KG1 (cell line): ENCODE measurements at places on chromosomes 7 and 10.

DNA sequence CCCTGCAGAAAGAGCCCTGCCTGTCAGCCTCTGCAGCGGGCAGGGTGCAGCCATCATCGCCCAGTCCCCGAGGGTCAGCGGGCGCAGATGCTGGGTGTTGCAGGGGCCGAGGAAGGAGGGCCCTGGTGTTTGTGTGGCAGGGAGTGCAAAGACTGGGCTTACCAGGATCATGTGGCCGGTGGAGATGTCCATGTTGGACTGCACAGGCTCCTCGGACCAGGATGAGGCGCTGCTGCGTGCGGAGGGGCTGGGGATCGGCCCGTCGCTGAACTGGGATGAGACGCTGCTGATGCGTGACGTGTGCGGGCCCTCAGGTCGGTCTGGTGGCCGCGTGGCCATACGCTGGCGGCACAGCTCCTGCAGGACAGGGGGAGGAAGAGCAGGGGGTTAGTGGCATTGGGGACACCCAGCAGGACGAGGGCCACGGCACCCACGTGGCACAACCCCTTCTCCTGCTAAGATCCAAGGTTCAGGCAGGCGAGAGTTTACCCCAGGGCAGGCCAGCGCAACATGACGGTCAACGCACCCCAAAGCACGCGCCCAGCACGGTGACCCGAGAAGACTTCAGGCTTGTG, 319.5 kb downstream of the DNAJB6 start:
- no peak for DNase-seq

- no peak for DNase-seq
Observed at GRCh38 chr7:104005197-104005596, 15.7 kb upstream of the RELN start.

GRCh38 chr10:122132331-122132755, 138.8 kb upstream of the BTBD16 start:
- DNase-seq = no peak

DNA sequence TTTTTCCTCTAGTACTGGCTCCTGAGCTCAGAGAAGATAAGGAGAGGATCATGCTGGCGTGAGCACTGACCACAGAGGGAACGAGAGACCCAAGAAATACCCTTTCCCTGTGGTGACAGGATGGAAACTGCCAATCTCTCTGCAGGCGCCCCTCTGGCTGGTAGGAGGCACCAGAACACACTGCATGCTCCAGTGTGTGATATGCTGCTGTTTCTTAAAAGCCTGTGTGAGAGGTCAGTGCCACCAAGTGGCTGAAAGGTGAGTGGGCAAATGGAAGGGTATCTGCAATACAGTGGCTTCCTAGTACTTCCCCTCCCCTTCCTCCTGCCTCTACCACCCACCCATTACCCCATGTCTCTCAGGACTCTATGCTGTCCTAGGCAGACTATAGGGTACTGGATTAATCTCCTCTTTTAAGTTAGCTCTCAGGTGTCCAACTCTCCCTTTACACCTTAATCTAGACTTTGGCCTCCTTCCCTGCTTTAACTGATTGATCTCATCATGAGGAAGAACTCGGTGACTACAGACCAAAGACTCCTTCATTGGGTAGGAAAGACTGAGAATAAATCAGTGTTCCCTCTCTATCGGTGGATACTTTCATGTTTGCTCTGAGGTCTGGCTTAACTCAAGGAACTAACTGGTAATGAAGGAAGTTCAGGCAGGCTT, 283.6 kb downstream of the ADRA2A start:
- no peak for DNase-seq

- DNase-seq = no peak
Observed at GRCh38 chr10:130858626-130859025, 452.9 kb downstream of the TCERG1L start.

DNA sequence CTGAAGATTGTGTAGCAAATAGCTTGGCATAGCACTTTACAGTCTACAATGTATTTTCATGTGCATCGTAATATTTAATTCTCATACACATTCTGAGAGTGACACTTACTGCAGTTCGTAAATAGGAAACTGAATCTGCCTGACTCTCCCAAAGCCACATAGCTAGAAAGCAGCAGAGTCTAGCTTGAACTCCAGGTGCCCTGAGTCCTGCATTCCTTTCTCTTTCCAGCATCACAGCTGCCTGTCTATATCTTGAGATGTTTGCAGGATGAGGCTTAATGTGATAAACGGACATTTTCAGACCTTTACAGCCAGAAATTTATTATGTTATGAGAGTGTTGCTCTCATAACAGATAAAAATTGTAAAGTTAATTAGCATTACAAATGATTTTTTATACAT, 132.9 kb upstream of the PLXDC2 start:
- no peak for DNase-seq

DNA sequence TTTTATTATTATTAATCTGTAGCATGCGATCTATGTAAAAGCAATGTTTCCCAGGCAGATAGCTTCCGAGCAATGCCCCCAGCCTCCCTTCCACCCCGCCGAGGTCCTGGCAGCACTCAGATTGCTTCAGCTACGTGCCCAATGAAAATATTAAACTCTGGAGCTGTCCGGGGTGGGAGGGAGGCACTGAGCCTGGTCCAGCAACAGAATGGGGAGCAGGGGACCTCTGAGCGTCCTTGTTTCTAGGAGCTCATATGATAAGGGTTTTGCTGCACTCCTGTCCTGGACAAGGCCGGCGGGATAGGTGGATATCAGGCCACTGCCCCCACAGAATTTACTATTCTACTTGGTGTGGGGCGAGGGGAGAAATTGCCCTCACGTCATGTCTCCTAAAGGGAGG, 44.5 kb upstream of the CDK1 start:
- no peak for DNase-seq

GRCh38 chr7:75795831-75796285, 17.7 kb downstream of the CCL24 start:
- no peak for DNase-seq

DNA sequence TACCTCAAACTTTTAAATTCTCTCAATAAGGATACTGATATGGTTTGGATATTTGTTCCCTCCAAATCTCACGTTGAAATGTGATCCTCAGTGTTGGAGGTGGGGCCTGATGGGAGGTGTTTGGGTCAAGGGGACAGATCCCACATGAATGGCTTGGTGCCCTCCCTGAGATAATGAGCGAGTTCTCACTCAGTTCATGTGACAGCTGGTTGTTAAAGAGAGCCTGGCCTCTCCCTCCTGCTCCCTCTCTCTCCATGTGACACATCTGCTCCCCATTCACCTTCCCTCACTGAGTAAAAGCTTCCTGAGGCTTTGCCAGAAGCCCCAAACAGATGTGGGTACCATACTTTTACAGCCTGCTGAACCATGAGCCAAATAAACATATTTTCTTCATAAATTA, 19.2 kb downstream of the ABCB4 start:
- no peak for DNase-seq

DNA sequence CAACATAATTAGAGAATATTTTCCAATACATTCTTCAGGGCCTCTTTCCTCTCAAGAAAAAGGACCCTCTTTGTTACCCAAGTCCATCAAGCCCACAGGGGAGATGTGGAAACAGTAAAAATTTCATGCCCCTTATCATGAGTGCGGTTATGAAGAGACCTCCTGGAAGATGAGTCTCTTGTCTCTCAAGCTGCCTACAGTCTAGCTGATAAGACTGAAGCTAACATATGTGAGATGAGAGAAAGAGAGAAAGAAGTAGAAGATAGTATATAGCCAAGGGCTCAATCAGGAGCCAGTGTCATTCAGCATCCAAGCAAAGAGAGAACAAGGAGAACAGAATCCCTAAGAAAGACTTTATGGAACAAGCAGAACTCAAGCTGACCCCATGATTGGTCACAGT, 75.9 kb upstream of the CABCOCO1 start:
- DNase-seq = no peak

DNA sequence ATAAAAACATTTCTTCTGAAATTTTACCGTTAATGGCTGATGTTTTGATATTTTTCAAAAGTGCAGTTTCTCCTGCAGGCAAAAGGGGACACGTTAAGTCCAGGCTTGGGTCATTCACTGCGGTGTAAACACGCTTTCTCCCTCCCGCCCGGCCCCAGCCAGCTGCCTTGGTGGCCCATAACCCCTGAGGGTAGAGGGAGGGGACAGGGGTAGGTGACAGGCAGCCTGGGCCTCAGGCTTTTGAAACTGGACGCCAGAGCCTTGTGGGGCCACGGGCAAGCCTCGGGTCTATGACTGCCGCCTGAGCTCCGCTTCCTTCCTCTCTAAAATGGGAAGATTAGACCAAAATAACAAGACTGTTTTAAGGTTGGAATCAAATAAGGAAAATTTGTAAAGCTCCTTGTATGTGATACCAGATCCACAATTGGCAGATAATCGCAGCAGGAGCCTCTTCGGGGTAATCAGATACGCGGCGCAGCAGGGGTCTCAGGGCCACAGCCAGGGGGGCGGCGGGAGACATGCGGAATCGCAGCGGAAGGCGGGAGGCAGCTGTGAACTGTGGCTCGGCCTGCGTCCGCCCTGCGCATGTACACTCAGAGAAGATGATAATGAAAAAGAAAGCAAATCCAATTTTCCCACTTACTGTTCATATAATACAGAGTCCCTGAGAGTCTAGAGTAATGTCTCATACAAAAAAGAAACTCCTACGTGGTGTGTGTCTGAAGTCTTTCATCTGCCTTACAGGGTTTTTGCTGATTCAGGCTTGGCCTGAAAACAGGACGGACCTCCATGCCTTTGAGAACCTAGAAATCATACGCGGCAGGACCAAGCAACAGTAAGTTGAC, 138.3 kb downstream of the EGFR start:
- DNase-seq = no peak

DNA sequence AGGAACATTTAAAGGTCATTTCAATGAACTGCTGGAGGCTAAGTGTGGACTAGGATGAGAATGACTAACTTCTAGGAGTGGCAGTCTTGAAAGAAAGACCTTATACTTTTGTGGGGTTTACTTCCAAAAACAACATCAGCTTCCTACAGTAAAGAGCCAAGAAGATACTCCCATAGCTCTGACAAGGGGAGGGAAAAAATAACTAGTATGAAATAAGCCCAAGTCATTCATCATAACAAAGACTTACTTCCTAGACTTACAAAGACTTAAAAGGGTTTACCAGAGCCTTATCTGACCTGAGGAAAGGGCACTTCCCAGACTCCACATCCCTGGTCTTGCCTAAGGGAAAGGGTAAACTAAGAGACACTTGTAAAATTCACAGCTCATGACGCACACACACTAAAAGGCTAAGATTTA, 31.7 kb downstream of the ARHGAP12 start:
- no peak for DNase-seq

GRCh38 chr7:124275411-124275810, 242.5 kb upstream of the TMEM229A start:
- DNase-seq = no peak

- DNase-seq = no peak
Observed at GRCh38 chr10:8247191-8247590, 192.7 kb downstream of the GATA3 start.

- DNase-seq = no peak
Observed at GRCh38 chr7:157717211-157718174, 380.7 kb downstream of the DNAJB6 start.

GRCh38 chr10:89369156-89370105, 8.4 kb upstream of the IFIT1B start:
- DNase-seq = peak; percentile 24

DNA sequence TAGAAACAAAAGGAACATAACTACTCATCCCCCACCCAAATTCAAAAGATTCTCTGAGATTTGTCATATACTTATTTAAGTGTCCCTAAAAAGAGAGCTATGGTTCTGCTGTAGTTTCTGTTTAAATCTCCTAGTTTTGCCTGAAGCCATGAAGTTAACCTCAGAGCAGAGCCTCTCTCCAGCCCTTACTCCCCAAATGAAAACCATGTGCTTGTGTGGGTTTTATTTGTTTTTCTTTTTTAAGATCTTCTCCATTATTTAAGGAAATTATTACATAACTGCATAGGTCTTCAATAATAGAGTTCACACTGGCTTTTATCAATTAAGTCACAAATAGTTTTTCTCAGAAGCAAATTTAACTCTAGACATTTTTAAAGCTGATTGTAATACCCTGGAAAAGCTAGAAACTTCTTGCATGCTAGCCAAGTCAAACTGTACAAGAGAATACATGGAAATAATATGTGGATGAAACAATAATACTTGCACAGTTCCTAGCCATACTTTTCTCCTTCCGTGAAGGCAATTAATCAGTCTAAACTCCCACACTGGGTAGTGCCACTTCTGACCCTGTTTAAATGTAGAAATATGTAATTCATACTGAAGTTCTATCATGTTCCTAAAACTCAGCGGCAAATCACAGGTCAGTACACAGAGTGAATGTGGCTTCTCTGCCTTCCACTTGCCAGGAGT, 579.7 kb downstream of the SUGCT start:
- DNase-seq = no peak

GRCh38 chr7:8514781-8515519, 81.5 kb downstream of the NXPH1 start:
- no peak for DNase-seq

GRCh38 chr10:5364374-5364773, 392 bp upstream of the UCN3 start:
- no peak for DNase-seq

- no peak for DNase-seq
Observed at GRCh38 chr7:116232920-116233319, 22.6 kb downstream of the TES start.

- no peak for DNase-seq
Observed at GRCh38 chr7:3408814-3409595, 108.0 kb downstream of the SDK1 start.

GRCh38 chr10:63707254-63707910, 186.2 kb downstream of the REEP3 start:
- DNase-seq = no peak

- no peak for DNase-seq
Observed at GRCh38 chr7:144955422-144955821, 119.6 kb upstream of the TPK1 start.

- no peak for DNase-seq
Observed at GRCh38 chr10:63699785-63700613, 178.8 kb downstream of the REEP3 start.

DNA sequence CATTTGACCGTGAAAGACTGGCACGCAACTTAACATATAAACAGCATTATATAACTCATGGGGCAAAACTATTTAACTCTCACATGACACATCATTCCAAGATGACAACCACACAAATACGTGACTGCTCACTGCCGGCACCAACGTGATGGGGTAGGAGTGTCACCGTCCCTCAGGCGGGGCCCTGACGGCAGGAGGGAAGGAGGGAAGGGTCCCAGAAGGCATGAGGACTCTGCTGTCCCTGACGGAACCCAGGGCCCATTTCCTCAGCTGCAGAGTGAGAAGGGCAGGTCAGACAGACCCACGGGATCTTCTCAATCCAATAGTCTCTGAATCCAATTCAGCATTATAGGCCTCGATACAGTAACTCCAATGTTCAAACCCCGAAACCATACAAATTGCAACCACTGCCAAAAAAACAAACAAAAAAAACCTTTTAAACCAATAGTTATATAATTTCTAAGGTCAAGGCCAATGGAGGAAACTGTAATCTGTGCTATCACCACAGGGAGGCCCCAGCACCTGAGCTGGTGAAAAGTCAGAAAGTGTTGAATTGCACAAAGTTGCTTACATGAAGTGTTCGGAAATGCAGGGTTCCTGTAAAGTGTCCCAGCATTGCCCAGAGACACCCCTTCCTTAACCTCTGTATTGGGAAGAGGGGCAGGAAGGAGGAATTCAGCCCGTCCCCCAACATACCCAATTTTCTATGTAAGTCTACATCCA, 137.4 kb downstream of the TNS3 start:
- DNase-seq = no peak

- DNase-seq = no peak
Observed at GRCh38 chr10:3935933-3936359, 150.9 kb upstream of the KLF6 start.

- no peak for DNase-seq
Observed at GRCh38 chr10:51629934-51630639, 69.3 kb downstream of the CSTF2T start.

GRCh38 chr10:104577861-104578521, 63.1 kb upstream of the SORCS3 start:
- DNase-seq = no peak

- DNase-seq = no peak
Observed at GRCh38 chr7:112504093-112504695, 23.4 kb downstream of the LSMEM1 start.
